Fibroblast of lung (primary cell): ENCODE measurements at places on chromosomes 6 and 20. TPM values are rescaled to one million over a fixed set of nuclear protein-coding genes. Genes with fewer than 3 reads are reported as not detected.

Gene MANEA
- 7.7 and 10.9 TPM in 2 replicates for total RNA-seq

Gene SLC17A9
- 3.3 and 6.4 TPM in 2 replicates for total RNA-seq

Gene ARG1
- not detected in 2 replicates for total RNA-seq

Gene CRIP3
- total RNA-seq = 0.26 TPM in 1 of 2 replicates, not detected in the other

Gene CALHM4
- total RNA-seq = not detected in 2 replicates

Gene OR2B6
- 0.17 TPM in 1 of 2 replicates, not detected in the other for total RNA-seq

Gene ANKRD6
- 2.3 and 3.6 TPM in 2 replicates for total RNA-seq

Gene DCDC2
- under 0.01 TPM in 1 of 2 replicates, not detected in the other for total RNA-seq

Gene RBM39
- total RNA-seq = 462 and 465 TPM in 2 replicates

Gene PLTP
- total RNA-seq = 110 and 132 TPM in 2 replicates

Gene BLOC1S5
- 19.3 and 20.6 TPM in 2 replicates for total RNA-seq

Gene LCA5
- total RNA-seq = 5.6 and 7.8 TPM in 2 replicates

Gene C6orf47
- total RNA-seq = 20.6 and 26.2 TPM in 2 replicates

Gene STMND1
- not detected in 2 replicates for total RNA-seq

Gene TRDN
- total RNA-seq = not detected in 2 replicates
